ENCODE measurements at places on chromosomes 7 and 10.
A peak's percentile ranks its signal among the peaks of the same experiment; 100 is the strongest.

DNA sequence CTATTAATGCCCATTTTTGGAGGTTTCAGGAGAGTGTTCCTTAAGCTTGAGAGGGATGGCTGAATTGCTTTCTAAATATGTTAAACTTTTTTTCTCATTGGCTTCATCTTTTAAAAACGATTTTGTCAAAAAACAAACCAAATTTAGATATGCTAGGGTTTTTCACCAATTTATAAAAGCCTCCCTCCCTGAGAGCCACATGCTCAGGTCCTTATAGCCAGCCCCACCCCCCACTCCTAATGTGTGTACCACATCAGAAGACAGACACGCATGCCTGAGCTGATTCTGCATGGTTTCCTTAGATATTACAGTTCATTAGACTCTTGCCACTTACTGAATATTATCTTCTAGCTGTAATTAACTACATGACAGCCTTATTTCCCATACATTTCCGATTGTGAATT, 2.0 kb downstream of the CUL1 start:
- no peak for DNase-seq

DNA sequence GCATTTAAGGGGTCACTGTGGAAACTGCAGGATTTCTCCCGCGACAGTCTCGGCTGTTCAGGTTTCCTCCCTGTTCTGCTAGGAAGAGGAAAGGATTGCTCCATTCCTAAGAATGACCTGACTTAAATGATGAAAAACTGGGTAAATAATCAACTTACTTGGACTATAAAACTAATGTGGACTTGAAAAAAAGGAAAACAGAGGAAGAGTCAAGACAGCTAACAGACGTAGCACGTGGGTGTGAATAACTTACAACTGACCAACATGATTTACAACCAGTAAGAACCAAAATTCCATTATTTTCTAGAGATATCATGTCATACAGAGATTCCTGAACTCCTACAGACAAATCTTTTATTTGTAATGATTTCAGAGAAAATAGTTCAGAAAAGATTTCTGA, 93.8 kb downstream of the ADAM12 start:
- no peak for DNase-seq

DNA sequence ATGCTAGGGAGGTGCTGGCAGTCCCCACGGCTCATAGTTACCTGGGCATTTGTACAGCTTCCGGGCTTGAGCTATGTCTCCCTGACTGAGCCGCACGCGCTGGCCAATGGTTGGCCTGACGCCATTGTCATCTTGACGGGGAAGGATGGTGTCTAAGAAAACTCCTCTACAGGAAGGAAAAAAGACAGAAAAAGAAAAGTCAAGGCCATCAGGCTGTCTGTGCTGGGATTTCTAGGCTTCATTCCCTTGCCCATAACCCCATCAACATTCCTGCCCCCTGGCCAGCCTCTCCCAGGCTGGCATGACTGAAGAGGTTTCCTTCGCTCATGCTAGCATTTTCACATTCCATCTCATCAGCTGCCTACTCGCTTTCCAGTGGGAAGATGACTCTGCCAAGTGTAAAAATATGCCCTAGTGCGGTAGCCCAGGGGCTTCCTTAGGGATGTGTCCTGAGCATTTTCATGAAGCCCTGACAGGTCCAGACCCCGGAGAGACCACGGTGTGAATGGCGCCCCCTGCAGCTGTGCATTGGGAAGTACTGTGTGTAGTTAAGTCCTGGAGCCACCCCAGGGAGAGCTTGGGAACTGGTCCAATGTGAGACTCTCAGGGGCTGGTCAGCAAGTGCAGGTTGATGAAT, 54.5 kb upstream of the OPALIN start:
- DNase-seq = peak; percentile 36

DNA sequence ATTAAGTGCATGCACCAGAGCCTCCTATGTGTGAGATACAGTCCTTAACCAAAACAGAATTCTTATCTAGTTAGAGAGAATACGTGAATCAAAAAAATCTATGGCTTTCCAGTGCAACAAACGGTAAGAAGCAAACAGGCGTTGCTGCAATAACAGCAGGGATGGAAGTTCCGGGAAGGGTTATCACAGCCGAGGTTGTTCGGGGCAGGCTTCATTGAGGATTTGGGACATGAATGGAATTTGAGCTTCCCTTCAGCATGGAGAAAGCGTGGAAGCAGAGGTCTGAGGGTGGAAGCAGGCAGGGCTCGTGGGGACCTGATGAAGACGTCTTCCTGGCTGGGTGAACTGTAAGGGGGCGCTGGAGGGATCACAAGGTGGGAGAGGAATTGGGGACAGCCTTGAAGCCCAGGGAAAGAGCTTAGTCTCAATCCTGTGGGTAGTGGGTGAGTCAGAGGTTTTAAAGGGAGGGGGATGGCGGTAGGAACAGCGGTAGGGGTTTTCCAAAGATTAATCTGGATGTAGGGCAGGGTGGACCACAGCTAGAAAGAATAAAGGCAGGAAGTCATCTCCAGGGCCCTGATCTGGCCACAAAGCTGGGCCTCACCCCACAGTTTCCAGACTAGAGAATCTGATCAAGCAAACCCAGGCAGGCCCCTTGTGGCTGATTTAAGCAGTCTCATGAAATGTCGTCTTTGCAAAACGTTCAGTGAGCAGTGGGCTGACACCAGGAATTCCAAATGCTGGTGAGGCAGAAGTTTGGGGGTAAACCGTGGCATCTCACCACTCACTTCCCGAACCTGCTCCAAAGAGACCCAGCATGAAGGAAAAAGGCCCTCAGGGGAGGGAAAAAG, 65.1 kb downstream of the CALML3 start:
- peak; percentile 40 for DNase-seq

All from right hindlimb (tissue), 1 donor.